Activated T-helper 17 cell treated with anti-CD3 and anti-CD28 coated beads, Interleukin-2, amount 50 U/mL, for 72 hours (primary cell): ENCODE measurements at places on chromosomes 1 and 21. TPM values are rescaled to one million over a fixed set of nuclear protein-coding genes. Genes with fewer than 3 reads are reported as not detected.

GRCh38 chr21:16678429-16679160, 834.2 kb upstream of the CXADR start:
- ATAC-seq, result no peak

The NVL gene
- 19.9 TPM for total RNA-seq

GRCh38 chr1:186819563-186819962, 9.2 kb upstream of the PLA2G4A start:
- ATAC-seq, result no peak

GRCh38 chr1:30049748-30050296, 673.6 kb downstream of the MATN1 start:
- ATAC-seq, result no peak

- no peak for ATAC-seq
These were observed 131.8 kb downstream of the PDE4B start for GRCh38 chr1:65924471-65924870.

DNA sequence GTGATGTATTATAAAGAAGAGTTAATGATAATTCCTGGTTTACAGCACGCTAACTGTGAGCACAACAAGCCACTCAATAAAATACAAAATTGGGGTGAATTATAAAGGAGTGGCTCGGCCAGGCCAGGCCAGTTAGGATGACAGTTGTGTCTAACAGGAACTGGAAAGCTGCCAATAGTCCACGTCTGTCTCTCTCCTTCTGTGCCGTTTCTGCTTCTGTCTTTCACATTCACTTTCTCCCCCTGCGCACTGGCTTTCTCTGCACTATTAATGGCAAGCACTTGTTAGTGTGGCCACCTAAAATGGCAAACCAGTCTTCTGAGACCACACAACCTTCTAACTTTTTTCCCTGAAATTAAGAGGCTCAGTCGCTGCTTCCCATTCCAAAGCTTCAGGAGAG, 394.3 kb downstream of the NTNG1 start:
- no peak for ATAC-seq

The BATF3 gene
- 129 TPM for total RNA-seq

The VHLL gene
- total RNA-seq, result 0.42 TPM

DNA sequence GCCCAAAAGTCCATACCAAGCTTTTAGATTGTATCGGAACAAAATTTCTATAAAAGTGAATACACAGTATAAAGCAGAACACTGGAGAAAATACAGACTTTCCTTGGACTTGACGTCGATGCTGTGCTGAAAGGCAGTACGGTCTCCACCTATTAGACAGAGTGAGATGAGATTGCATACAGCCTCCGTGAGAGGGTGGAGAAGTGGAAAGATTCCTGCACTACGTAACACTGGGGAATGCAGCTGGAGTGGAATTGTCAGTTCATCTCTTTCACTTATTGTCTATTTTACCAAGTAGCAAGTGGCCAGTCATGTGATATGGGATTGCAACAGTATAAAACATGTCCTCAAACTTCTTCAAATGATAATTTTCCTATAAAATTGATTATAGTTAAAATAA, 209.5 kb downstream of the ZP4 start:
- ATAC-seq, result no peak

DNA sequence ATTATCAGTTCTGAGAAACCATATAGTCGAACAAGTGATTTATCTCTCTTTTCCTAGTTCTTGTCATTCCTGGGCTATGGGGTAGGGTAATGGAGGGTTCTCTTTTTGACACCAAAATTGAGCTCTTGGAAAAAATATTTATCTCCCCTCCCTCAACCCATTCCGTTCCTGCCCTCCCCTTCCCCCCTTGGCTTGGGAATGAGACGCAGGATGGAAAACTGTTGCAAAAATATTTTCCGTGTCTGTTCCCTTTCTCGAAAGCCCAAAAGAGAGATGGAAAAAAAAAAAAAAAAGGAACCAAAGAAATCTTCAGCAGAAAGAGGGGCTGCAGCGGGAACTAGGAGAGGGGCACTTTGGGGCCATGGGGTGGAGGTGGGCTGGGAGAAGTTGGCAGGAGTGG, 766 bp downstream of the ATP2B4 start:
- no peak for ATAC-seq

GRCh38 chr1:220421508-220421907, 106.4 kb upstream of the MARK1 start:
- ATAC-seq, result no peak

DNA sequence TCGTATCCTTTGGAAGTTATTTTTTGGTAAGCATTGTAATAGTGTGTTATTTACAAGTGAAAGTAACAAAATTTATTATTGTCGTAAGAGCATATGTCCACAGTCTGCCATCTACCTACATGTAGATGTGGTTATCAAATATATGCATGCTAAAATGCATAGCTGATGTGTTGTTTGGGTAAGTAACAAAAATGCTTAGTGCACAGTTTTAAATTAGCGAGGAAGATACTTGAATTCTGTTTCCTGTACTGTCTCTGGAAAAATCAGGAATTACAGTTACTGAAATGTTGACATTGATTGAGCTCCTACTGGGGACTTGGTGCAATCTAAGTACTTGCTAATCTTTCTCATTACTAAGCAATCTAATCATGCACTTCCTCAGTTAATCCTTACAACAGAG, 14.3 kb downstream of the WDR64 start:
- ATAC-seq, result no peak

DNA sequence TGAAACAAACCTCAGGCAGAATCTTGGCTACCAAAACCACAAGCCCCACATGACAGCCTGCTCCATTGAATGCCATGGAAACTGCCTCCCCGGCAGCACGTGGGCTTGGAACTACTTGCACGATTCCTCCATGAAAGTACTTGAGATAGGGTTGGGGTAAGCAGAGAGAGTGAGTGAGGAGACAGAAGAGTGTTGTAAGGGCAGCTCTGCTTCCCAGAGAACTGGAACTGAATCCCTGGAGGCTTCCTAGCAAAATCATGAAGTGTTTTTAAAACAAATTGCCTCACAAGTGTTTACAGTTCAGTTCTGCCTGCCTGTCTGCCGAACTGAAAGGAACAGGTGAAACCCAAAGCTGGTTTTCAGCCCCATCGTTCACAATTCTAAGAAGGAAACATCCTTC, 35.3 kb upstream of the DNASE2B start:
- ATAC-seq, result no peak

The SPATA17 gene
- total RNA-seq, result not detected

DNA sequence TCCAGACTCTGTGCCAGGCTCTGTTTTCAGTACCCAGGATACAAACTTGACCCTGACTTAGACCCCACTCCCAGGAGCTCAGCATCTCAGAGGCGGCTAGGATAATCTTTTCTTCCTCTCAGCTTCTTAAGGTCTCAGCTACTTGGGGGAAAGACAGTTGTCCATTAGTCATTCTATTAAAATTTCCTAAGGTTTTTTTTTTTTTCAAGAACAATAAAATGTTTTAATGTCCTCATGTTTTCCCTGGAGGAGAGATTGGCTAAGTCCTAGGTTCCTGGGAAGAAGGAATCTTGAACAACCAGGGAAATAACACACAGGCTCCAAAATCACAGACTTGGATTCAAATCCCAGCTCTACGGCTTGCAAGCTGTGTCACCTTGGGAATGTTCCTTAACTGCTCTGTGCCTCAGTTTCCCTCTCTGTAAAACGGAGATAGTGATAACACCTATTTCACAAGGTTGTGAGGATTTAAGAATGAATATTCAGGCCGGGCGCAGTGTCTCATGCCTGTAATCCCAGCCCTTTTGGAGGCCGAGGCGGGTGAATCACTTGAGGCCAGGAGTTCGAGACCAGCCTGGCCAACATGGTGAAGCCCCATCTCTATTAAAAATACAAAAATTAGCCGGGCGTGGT, 33.0 kb downstream of the CDK18 start:
- no peak for ATAC-seq

DNA sequence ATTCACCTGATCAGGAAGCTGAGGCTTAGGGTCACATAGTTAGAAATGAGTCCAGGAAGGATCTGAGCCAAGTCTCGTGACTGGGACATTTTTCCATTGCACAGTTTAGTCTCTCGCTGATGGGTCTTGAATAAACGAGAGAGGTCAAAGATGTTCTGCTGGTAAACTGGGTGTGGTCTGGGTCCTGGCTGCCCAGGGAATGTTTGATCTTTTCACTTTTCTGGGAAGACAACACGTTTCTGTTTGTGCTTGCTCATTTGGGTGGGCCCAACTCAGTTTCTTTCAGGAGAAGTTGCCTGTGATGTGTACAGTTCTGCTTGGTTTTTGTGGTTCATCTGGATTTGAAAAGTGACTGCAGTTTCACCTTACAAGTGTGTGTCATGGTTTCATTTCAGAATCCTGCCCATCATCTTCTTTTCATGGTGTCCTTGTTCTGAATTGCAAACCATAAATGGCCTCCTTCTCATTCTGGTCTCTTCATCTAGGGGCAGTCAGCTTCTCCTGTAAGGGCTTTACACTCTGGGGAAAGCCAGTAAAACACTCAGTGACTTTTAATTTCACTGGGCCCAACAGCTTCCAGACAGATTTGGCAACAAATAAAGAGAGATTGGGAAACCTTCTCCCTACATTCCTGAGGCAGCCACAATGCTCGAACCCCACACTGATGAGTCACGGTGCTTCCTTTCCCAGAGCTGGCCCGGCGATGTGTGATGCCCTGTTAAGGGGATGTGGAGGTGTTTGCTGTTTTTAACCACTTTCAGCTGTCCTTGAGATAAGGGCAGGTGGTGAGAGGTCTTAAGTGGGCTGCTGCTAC, 7.2 kb upstream of the TACSTD2 start:
- peak; percentile 84 for ATAC-seq
